ENCODE measurements at places on chromosomes 7 and 10.

- no peak for DNase-seq
- H3K27ac ChIP-seq = no peak overlapping the region
- H3K36me3 ChIP-seq = no peaks in the 10 kb centered on the region
- no peak overlapping the region for H3K4me3 ChIP-seq
- no peaks in the 10 kb centered on the region for H3K27me3 ChIP-seq
Measured at GRCh38 chr10:132588301-132589013, 50.9 kb downstream of the INPP5A start.

GRCh38 chr7:140022582-140023211, 40.1 kb downstream of the PARP12 start:
- no peak overlapping the region for H3K4me3 ChIP-seq
- no peaks in the 10 kb centered on the region for H3K27me3 ChIP-seq

DNA sequence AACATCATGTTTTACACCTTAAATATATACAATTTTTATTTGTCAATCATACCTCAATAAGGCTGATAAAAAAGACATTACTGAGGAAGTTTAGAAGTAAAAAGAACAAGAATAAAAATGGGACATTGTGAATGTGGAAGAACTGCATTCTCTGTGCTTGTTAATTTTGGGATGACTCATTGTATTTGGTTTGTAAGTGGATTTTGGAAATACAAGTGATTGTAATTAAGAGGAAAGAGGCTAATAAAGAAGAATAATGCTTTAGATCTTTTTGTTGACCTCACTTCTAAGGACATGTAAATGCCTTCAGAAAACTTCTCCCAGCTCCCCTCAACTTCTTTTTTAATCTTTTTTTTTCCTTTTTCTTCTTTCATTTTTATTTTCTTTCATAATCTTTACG, 76.0 kb downstream of the HGF start:
- no peak overlapping the region for H3K4me3 ChIP-seq
- H3K27ac ChIP-seq = peak overlapping the region; percentile 89
- H3K27me3 ChIP-seq = no peaks in the 10 kb centered on the region

DNA sequence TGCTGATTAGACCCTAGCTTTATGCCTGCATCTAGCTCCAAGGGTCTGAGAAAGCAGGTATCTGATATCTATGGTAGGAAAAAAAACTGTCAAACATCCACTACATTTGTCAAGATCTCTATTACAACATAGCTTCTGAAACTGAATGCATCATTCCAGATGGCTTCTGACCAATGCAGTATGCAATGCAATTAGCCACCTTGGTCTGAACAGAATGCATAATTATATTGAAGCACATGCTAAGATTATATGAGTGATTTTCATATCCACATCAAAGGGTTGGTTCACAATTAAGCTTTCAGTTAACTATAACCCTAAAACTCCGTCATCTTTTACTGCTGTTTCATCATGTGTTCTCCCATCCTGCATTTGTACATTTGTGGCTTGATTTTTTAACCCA, 271.4 kb downstream of the POLR1F start:
- H3K27me3 ChIP-seq = no peaks in the 10 kb centered on the region
- H3K27ac ChIP-seq = no peak overlapping the region
- H3K4me3 ChIP-seq = no peak overlapping the region

DNA sequence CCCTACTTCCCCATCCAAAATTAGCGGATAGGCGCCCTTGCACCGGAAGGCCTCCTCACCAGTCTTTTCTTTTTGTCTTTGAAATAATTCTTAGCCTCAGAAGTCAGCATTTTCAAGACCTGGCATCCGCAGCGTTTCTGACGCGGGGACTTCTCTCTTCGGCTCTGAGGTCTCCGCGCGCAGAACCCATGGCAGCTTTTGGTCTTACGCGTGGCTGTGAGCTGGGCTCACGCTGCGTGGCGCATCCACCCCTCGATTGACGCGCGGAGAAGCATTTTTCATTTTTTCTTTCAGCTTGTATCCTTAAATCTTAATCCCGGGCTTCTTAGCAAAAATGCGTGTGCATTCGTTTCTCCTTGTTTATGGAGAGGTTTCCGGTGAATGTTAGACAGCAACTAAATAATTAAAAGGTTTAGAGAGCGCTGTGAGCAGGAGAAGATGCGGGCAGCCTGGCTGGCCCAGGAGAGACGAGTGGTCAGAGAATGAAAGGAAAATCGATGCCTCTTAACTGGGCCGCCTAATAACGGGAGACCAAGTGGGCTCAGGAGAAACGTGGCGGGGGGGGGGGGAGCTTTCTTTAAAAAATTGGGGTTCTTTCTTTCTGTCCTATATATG, 2.0 kb upstream of the GATA3 start:
- peak overlapping the region; percentile 67 for H3K4me3 ChIP-seq
- H3K4me1 ChIP-seq = peaks cover 4% of the 10 kb centered on the region
- H3K27ac ChIP-seq = no peak overlapping the region
